ENCODE measurements at places on chromosomes 3 and 15.

GRCh38 chr15:41798607-41799487, 24.6 kb downstream of the MAPKBP1 start:
- DNase-seq = no peak

- no peak for DNase-seq
Measured at GRCh38 chr15:77495838-77496596, 75.3 kb downstream of the HMG20A start.

DNA sequence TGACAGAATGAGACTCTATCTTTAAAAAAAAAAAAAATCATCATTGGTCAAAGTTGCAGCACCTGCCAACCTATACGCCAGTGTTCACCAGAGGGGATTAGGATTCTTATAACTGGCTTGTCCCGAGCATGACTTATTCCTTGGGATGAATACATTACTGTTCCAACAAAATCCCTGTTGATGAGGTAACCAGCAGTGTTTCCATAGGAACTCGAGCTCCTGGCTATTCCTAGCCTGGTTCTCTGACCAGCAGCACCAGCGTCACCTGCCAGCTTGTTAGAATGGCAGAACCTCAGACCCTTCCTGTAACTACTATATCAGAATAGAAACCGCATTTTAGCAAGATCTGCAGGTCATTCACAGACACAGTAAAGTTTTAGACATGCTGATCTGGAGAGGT, 364.4 kb downstream of the PTPRG start:
- no peak for DNase-seq

GRCh38 chr3:34005886-34006285, 207.5 kb downstream of the PDCD6IP start:
- DNase-seq = no peak

DNA sequence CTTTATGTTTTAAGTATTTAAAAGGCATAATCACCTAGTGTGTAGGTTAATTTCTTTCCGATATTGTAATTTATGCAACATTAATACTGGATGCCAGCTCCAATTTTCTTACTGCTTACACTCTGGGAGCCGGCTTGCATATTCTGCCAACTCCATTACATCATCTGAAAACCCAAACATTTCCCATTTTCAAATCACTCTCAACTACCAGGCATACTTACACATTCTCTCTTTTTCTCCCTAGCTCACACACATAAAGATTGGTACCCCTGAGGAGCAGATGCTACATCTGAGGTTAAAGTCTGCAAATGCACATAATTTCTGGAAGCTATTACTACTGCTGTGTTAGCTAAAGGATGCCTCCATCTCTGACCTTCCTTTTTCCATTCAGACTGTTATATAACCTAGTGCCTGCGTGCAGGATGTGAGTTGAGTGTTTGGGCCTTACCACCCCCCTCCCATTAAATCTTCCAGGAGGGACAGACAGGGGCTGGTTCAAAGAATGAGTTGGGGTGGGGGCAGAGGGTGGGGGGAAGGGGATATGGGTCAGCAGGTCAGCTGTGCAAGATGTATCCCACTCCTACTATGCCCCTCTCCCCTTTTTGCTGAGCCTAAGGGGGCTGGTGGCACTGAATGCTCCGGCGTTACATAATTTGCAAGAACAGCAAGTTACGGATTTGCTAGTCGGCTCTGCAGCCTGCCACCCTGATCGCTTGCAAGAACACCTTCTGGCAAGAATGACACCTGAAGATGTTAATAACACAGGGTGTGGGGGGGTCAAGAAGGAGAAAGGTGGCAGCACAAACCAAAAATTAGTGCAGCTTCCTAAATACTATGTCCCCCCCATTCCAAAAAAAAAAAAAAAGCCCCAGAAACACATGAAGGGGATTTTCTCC, 2.5 kb downstream of the RORA start:
- DNase-seq = no peak

DNA sequence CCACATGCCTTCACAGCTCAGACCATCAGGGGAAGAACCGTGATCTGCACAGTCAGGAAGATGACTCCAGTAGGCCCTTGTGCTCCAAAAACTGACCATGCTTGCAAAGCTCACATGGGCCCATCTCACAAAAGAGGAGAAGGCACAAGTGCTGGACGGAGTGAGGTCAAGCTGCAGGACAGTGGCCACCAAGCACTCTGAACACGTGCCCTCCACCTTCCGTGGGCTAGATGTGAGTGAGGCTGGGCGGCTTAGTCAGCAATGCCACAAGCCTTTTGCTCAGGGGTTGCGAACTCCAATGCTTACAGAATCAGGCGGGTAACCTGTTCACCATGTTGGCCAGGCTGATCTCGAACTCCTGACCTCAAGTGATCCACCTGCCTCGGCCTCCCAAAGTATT, 70.9 kb downstream of the SCN5A start:
- DNase-seq = no peak

DNA sequence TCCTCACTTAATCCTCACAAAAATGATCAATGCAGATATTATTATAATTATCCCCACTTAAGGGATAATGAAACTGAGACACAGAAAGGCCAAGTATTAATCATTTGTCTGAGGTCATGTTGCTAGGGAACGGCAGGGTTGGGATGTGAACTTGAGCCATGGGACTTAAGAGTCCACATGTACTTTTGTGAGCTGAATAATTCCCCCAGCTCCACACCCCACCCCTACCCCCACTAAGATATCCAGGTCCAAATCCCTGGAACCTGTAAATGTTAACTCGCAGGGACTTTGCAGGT, 290.5 kb upstream of the GADL1 start:
- DNase-seq = no peak

DNA sequence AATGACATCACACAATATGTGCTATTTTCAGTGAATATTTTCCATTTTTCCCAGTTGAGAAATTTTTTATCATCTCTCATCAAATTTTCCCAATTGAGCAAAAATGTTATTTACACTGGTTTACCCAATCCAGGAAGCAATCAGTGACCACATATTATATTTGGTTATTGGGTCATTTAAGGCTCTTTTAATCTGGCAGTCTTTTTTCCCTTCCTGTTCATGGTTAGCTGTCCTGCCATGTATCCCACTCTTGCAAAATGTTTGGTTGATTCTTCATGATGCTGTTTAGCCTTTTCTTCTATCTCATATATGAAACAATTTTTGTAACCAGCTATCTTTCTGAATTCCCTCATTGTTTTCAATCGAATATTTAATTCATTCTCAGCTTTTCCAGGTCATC, 626.0 kb downstream of the RBMS3 start:
- DNase-seq = no peak

GRCh38 chr3:17967111-17967510, 224.7 kb upstream of the TBC1D5 start:
- no peak for DNase-seq

GRCh38 chr3:141337523-141337854, 30.8 kb upstream of the ZBTB38 start:
- DNase-seq = no peak

DNA sequence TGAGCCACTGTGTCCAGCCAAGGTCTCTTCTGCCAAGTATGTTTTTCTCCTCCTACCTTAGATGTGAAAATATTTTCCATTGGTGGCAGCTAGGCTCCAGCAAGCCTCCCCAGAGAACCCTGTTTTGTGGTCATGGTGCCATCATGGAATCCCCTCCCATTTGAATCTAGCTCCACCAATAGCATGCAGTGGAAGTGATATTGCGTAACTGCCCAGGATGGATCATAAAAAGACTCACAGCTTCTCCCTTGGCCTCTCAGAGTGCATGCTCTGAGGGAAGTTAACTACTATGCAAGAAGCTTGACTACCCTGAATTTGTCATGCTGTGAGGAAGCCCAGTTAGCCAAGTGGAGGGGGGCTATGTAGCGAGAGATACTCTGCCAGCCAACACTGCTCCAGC, 27.5 kb downstream of the CRYGS start:
- DNase-seq = no peak

- DNase-seq = peak; percentile 3
Measured at GRCh38 chr15:80060356-80061006, 1.0 kb downstream of the ZFAND6 start.

DNA sequence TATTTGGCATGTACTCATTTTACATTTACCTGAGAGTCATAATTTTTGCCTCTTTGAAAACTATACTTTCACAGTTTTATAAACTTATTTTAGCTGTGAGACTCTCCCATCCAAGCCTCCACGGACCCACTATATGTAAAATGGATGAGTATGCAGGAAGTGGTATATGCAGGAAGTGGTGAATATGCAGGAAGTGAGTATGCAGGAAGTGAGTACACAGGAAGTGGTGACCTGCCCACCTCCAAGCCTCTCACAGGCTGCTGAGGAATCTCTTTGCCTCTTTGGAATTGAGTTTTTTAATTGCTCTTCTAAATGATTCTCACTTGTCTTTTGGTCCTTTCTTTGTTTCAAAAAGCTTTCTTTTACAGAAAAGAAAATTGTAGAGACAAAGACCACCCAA, 85.2 kb downstream of the KBTBD8 start:
- DNase-seq = peak; percentile 62

DNA sequence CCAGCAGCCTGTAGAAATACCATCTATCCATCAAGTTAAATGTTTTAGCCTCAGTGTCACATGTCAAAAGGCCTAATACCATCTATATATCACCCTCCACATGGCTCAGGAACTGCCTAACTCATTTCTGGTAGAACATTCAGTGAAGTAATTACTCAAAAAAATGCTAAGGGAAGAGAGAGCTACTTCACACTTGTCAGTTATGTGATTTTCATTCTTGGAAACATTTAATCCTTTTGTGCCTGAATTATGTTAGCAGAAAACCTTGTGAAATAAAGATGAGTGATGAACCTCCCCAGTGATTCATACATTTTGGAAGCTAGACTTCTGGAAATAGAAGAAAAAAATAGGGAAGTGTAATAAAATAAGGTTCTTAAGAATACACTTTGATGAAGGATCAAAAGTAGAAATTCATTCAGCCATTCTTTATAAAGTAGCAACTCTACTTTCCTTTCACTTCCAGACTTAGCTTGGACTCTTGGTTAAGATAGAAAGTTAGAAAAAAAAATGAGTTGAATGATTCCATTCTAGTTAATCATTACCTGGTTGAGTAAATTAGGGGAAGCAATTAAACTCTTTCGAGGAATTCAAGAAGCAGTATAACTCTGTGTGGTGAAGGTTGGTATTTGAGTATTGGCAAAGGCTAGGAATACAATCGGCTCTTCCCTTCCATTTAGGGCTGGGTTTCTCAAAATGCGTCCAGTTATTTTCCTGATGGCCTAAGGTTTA, 3.6 kb downstream of the OTOL1 start:
- DNase-seq = no peak

DNA sequence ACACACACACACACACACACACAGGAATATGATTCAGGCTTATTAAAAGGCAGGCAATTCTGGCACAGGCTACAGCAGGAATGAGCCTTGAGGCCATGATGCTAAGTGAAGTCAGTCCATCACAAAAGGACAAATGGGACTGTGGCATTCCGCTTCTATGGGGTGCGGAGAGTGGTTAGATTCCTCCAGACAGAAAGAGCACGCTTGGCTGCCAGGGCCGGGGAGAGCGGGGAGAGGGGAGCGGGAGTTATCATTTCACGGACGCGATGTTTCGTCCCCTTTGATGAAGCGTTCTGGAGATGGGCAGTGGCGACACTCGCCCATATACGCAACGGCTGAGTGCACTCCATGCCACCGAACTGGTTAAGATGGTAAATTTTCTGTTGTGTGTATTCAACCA, 58.5 kb upstream of the FAM174B start:
- DNase-seq = no peak

DNA sequence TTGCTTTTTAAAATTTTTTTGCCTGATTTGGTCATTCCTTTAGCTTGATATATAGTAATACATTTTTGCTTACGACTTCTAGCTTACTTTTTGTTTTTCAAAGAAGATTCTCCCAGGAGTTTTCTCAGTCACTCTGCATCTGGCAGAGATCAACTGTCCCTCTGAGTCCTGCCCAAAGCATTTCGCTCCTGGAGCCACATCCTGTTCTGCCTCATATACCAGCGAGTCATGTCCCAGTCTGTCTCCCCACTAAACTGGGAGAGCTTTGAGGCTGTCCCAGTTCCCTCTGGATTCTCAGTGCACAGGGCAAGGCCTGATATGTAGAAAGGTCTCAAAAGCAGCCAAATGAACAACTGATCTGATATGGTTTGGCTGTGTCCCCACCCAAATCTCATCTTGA, 326.3 kb downstream of the ARRDC4 start:
- no peak for DNase-seq

- peak; percentile 57 for DNase-seq
Measured at GRCh38 chr15:76973362-76973743, 21.6 kb upstream of the PSTPIP1 start.

GRCh38 chr3:74009961-74010844, 385.5 kb upstream of the PDZRN3 start:
- no peak for DNase-seq

- DNase-seq = no peak
Measured at GRCh38 chr3:163011596-163011995, 1515.0 kb downstream of the OTOL1 start.

DNA sequence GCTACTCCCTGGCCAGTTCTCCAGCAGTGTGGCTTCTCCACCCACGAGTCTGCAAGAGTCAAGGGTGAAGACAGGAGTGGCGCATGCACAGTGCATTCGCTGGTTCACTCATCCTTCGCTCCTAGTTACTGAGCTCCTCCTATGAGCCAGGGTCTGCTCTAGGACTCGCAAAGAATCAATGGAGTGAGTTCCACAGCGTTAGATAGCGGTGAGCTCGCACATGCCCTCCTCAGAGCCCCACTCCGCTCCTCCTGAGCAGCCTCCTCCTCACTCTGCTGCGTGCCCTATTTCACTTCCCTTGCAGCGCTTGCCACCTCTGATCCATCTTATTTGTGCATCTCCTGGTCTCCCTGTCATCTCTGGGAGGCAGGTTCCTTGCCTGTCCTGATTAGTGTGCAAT, 63.0 kb downstream of the NUP210 start:
- no peak for DNase-seq

DNA sequence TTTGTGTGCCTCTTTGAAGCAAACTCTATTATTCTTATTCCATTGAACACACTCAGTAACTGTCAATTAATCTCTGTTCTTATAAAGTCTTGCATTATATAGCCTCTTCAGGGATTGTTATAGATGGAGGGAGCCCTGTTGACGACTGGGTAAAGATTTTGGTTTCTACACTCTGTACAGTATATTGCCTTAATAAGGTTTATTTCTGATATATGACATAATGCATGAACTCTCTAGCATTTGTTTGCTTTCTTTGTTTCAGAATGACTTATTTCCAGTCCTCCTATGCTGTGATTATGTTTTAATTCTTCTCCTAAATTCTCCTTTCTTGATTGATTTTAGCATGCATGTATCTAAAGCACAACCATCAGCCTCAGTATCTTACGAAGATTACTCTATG, 494.9 kb downstream of the DIPK2A start:
- DNase-seq = no peak

- no peak for DNase-seq
Measured at GRCh38 chr15:73621286-73621826, 11.8 kb downstream of the NPTN start.

- DNase-seq = no peak
Measured at GRCh38 chr3:193775421-193776077, 182.5 kb downstream of the OPA1 start.

GRCh38 chr3:41041462-41041861, 157.8 kb upstream of the CTNNB1 start:
- DNase-seq = no peak

DNA sequence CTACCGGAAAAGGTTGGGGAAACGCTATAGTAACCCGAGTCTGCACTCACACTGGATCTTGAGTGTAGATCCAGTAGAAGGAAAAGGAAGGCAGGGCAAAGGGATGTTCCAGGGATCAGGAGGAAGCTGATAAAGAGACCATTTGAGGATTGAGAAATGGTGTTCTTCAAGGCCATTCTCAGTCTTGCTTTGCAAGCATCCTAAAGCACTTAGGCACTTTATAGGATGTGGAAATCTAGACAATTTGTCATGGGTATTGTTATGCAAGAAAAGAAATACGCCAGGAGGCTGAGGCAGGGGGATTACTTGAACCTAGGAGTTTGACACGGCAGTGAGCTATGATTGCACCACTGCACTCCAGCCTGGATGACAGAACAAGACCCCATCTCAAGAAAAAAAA, 13.2 kb upstream of the SCAMP5 start:
- no peak for DNase-seq

All from stimulated activated CD4-positive, alpha-beta T cell treated with anti-CD3 and anti-CD28 coated beads, Interleukin-4, amount 100 ng/mL, for 4 hours (primary cell).